ENCODE measurements at places on chromosomes 13 and 19.
A peak's percentile ranks its signal among the peaks of the same experiment; 100 is the strongest.

DNA sequence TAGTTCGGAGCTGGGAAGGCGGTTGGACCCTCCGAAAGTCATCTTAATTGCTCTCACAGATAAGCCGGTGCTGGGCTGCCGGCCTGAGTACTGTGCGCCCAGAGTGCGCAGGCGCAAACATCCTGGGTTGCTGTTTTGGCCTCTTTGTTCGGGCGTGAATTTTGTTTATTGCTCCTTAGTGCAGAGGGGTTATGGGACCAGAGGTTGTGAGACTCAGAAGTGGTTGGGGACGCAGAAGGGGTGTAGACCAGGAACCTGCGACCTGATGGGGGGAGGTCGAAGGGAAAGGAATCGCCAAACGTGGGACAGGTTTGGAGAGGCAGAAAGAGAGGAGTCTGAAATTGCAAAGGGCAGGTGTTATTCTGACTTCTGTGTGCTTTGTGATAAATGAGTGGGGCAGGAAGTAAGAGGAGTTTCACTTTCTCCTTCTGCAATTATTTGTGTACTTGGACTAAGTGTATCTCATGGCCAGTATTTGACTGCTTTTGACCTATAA, 607 bp upstream of the ZNF566 start:
- peak; percentile 93 for DNase-seq

DNA sequence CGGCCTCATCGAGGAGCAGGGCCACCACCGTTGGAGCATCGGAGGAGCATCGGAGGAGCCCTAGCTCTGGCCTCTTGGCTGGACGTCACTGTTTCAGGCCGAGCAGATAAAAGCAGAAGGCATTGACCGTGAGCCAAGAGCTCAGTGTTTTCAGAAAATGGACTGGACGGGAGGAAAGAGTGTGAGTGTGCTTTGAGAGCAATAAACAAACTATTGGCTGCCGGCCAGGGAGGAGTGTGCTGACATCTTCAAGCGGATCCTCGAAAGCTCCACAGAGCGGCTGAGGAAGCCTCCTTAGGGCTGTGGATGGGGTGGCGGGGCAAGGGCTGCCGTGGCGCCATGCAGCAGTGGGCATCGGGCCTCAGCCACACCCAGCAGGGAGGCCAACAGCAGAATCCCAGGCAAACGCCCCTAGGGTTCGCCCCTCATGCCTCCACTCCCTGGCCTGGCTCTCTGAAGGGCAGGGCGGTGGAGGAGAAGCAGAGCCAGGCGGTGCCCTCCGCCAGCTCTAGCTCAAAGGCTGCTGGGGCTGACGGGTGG, 41.8 kb downstream of the IRS2 start:
- DNase-seq: peak; percentile 79

- DNase-seq: no peak
Measured at GRCh38 chr19:52695996-52696395, 38.8 kb downstream of the ZNF611 start.

- no peak for DNase-seq
Measured at GRCh38 chr13:103908274-103908673, 842.1 kb upstream of the SLC10A2 start.

- DNase-seq: no peak
Measured at GRCh38 chr13:30736461-30737320, 1.3 kb downstream of the ALOX5AP start.

GRCh38 chr19:48489608-48490216, 20.5 kb downstream of the CYTH2 start:
- peak; percentile 20 for DNase-seq

- no peak for DNase-seq
Measured at GRCh38 chr19:12800923-12801465, 606 bp downstream of the PRDX2 start.

DNA sequence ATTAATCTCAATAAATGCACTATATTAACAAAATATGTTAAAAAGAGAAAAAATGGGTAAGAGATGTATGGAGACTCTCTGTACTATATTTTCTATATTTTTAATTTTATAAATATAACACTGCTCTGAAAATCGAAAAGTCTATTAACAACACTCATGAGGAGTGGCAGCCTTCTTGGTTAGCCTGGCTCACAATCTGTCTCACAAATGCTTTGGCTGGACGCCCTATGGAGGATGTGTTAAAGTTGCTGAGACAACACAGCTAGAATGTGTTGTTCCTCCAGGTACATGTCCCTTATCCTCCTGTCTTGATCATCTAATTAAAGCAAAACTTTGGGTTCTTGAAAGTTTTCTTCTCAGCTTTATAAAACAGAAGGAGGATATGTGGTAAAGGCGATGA, 396.6 kb upstream of the PCDH20 start:
- no peak for DNase-seq

DNA sequence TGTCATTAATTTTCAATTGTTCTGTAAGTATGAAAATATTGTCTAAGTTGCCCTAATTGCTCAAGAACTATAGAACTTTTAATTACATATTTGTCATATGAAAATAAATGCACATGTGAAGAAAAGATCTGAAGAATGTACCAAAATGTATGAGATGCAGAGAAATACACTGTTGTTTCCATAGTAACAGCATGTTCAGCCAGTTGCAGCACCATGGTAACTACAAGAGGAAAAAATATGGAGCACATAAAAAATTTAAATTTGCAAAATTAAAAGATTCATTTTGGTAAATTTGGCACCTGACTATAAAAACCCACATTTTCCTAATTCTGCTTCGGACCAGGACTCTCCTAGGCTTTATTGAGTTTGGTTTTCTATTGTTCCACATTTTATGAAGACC, 1170.0 kb upstream of the MIR17HG start:
- no peak for DNase-seq

GRCh38 chr19:9914315-9915207, 21.8 kb downstream of the OLFM2 start:
- DNase-seq: peak; percentile 73

DNA sequence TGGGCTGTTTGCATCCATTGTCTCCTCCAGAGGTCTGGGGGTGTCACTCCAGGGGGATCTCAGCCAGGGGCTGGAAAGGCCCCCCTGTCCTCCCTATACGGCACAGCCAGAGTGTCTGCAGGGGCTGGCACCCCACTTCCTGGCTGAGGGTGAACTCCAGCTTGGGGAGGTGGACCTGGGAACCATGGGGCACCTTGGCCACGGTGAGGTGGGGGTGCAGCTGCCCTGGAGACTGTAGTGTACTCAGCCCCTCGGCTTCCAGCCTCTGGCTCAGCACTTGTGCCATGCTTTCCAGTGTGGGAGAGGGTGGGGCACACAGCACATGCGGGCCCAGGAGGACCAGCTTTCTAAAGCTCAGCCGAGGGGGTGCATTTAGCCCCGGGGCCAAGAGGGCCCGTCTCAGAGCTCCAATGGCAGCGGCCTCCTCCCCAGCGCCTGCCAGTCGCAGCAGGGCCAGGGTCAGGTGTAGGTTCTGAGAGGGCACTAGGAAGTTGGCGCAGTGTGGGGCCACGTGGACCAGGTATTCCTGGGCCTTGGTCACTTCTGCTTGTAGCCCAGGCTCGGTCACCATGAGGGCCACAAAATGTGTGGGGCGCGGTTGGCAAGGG, 1.4 kb downstream of the LENG9 start:
- DNase-seq: no peak

DNA sequence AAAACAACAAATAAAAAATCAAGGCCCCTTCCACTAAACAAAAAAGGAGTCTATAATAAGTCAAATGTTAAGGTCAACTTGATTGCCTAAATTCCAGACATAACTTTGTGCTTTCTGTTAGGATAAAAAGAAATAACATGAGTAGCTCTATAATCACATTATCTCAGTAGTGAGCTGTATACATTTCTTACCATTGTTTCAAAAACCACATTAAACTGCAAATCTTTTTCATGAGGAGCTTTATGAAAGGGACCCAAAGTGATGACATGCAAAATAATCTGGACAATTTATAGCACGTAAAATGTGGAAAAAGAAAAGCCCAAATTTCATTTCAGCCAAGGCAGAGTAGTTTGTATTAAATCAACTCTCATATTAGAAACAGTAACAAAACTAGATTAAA, 269.2 kb downstream of the KLF12 start:
- no peak for DNase-seq

- no peak for DNase-seq
Measured at GRCh38 chr13:22880741-22881720, 299.7 kb upstream of the SGCG start.

GRCh38 chr19:27746691-27747380, 1466.1 kb downstream of the UQCRFS1 start:
- no peak for DNase-seq

- DNase-seq: no peak
Measured at GRCh38 chr19:583198-583967, 6.3 kb upstream of the HCN2 start.

DNA sequence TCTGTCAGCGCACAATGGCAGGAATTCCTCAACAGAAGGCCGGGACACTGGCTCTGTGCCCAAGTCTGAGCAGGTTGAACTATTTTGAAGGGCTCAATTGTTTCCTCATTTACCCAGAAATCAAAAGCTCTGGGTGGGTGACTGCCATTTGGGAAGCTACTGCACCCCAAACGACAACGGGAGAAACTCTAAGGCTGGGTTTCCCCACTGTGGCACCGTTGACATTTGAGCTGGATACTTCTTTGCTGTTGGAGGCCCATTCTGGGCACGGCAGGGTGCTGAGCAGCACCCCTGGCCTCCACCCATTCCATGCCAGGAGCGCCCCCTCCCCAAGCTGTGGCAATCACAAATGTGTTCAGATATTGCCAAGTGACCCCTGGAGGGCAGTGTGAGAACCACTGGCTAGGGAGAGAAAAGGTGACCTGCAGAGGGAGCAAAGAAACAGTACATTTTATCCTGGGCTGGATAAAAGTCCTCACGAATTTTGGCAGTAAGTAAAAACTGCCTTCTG, 62.5 kb downstream of the RFX2 start:
- DNase-seq: peak; percentile 58

- no peak for DNase-seq
Measured at GRCh38 chr13:97114651-97115050, 107.5 kb upstream of the MBNL2 start.

DNA sequence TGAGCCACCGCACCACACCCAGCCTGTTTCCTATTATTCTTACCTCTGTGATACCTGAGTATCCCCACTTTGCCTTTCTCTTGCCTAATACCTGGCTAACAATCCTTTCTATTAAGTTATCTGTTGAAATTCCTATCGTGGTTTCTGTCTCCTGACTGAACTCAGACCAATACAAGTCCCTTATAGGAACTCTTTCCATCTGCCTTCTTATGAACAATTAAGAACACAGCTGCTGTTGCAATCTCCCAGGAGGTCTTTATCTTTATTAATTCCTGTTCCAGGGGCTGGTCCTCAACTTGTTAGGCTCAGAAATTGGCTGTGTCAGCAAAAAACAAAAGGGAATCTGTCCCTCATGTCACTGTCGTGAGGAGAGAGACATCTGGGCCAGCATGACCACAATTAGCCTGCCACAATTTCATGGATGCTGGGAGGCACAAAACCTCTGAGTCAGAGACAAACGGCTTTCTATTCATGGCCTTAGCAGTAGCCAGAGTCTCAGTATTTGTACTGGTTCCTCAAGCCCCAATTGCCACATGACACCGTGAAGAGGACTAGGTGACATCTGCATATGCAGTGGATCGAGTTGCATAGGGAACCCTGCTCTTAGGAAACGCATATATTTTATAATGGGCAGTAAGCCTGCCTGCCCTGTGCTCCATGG, 58.2 kb downstream of the NUFIP1 start:
- peak; percentile 28 for DNase-seq

GRCh38 chr13:107512551-107512950, 702.8 kb downstream of the LIG4 start:
- DNase-seq: no peak

DNA sequence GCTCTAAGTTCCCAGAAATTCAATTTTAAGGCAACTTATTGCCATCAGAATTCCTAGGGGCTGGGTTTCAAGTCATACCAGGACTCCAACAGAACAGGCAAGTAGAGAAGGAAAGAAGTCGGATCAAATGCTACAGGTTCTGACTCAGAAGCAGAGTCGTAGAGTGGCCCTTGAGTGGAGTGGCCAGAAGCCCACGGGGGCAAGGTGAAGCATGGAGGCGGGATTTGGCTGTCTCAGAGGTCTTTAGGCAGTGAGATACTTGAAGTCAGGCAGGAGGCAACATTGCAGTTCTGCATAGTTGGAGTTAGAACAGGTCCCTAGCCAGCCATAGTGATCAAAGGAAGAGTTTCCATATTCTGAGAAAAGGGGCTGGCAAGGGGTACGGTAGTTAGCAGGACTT, 111.6 kb downstream of the NHLRC3 start:
- DNase-seq: no peak

GRCh38 chr19:2627319-2627829, 75.1 kb downstream of the GNG7 start:
- no peak for DNase-seq

GRCh38 chr19:45440873-45441654, 17.3 kb upstream of the ERCC1 start:
- DNase-seq: no peak

DNA sequence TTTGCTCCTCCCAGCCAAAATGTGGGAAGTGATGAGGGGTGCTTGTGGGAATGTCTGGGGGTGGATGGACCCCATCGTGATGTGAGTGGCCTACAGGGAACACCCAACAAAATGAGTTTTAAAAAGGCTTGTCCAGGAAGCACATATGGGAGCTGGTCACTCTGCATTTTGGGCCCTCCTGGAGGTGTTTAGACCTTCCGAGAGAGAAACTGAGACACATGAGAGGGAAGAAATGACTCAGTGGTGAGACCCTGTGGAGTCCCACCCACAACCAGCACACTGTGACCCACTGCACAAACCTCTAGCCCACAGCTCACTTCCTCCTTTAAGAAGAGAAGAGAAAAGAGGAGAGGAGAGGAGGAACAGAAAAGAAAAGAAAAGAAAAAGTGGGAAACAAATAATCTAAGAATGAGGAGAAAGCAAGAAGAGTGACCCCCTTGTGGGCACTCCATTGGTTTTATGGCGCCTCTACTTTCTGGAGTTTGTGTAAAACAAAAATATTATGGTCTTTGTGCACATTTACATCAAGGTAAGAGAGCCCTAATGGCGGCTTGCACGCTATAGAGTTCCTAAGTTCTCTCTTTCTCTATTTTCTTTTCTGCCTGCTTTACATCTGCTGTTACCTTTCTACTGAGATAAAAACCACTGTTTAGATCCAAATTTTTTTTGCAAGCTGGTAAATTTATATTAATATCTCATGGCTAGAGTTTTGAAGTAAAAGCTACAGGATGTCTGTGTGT, 13.3 kb upstream of the LILRB1 start:
- DNase-seq: no peak

DNA sequence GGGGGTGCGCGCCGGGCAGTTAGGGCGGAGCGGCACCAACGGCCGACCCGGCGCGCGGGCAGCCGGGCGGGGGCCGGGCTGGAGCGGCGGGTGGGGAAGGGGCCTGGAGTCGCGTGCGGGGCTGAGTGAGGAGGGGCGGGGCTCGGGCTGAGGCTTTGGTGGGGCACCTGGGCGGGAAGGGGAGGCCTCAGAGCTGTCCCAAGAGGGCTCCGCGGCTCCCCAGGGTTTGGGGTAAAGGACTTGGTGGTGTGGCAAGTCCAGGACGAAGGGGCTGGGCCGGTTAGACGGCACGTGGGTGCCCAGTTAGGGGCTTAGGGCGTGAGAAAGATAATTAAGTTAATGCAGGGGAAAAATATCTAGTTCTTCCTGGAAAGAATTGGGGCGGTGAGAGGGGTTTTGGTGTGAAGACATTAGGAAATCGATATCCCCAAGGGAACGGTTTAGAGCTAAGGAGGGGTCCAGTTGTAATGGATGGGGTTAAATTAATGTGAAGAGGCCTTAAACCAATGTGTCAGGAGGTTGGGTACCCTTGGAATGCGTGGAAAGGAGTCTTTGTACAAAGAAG, 496 bp downstream of the ZNF574 start:
- DNase-seq: no peak

GRCh38 chr13:102318233-102318632, 83.6 kb downstream of the FGF14 start:
- DNase-seq: no peak

GRCh38 chr19:54888239-54888638, 14.2 kb downstream of the FCAR start:
- no peak for DNase-seq

GRCh38 chr13:50595196-50595595, 248.3 kb downstream of the DLEU7 start:
- no peak for DNase-seq

Measured in NCI-H1092 treated with DMSO at 0.1 percent for 48 hours (cell line).